PC-3 (cell line): ENCODE measurements at places on chromosomes 12 and 14. TPM values are rescaled to one million over a fixed set of nuclear protein-coding genes. Genes with fewer than 3 reads are reported as not detected.

GRCh38 chr14:78157494-78158437 lies 12.4 kb upstream of the NRXN3 start:
- peak; percentile 24 for DNase-seq

- peak; percentile 18 for DNase-seq
Measured at GRCh38 chr12:114166362-114166761, 200.2 kb upstream of the RBM19 start.

- DNase-seq = no peak
Measured at GRCh38 chr14:59849411-59850130, 21.0 kb downstream of the RTN1 start.

GRCh38 chr12:58764100-58764953 lies 156.0 kb downstream of the LRIG3 start:
- no peak for DNase-seq

DNA sequence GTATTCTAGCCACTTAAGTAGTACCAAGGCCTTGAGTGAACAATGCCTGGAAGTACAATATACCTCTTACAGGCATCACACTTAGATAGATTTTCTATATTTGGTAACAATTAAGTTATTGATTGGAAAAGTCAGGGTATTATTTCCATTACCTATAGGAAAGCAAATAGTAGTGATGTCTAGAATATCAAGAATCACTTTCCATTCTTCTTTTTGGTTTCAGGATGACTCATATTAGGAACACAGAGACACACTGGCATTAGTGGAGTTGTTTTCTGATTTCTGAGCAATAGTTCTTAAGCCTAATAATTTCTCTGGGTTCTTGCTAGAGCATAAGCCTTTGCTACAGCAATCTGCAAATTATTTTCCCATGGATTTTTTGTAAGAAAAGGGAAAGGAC lies 1640.0 kb upstream of the SEL1L start:
- no peak for DNase-seq

GRCh38 chr12:8917751-8918150 lies 3.4 kb downstream of the PHC1 start:
- no peak for DNase-seq

DNA sequence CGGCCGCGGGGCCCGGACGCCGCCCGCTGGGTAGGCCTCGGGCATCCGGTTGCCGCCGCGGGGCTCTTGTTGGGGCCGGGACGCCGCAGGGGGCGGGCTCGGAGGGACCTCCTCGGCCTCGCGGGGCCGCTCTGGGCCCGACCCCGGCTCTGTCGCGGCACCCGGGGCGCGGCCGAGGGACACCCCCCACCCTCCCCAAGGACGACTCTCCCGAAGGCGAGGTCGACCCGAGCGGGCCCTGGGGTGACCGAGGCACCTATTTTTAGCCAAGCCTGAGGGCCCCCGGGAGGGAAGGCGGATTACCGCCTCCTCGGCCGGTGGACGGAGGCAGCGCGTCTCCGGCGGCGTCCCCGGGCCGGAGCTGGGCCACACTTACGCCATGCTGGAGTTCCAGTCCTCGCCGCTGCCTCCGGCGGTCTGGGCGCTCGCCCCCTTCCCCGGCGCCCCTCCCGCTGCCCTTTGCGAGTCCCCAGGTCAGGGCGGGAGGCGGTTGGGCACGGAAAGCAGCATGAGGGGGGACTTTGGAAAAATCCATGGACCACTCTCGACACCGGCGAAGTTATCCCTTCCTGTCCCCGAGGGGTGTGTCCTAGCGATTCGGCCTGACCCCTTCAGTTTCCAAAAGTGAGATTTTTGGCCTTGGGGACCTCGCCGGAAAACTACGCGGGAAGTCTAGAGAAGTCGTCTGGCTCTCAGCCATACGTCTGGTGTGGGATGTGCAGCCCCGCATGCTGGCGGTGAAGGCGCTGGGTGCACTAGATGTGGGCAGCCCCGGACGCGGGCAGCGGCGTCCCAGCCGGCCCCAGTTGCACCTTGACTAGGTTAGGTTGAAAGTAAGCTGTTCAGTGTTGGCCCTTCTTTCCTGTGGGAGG lies 699 bp downstream of the KTN1 start:
- peak; percentile 65 for DNase-seq

- DNase-seq = no peak
Measured at GRCh38 chr14:100214770-100215083, 24.2 kb upstream of the YY1 start.

Gene GPR162
- total RNA-seq = not detected in 2 replicates

- DNase-seq = no peak
Measured at GRCh38 chr12:113128802-113129663, 6.5 kb downstream of the RASAL1 start.

GRCh38 chr12:112482733-112483132 lies 64.0 kb downstream of the PTPN11 start:
- no peak for DNase-seq

DNA sequence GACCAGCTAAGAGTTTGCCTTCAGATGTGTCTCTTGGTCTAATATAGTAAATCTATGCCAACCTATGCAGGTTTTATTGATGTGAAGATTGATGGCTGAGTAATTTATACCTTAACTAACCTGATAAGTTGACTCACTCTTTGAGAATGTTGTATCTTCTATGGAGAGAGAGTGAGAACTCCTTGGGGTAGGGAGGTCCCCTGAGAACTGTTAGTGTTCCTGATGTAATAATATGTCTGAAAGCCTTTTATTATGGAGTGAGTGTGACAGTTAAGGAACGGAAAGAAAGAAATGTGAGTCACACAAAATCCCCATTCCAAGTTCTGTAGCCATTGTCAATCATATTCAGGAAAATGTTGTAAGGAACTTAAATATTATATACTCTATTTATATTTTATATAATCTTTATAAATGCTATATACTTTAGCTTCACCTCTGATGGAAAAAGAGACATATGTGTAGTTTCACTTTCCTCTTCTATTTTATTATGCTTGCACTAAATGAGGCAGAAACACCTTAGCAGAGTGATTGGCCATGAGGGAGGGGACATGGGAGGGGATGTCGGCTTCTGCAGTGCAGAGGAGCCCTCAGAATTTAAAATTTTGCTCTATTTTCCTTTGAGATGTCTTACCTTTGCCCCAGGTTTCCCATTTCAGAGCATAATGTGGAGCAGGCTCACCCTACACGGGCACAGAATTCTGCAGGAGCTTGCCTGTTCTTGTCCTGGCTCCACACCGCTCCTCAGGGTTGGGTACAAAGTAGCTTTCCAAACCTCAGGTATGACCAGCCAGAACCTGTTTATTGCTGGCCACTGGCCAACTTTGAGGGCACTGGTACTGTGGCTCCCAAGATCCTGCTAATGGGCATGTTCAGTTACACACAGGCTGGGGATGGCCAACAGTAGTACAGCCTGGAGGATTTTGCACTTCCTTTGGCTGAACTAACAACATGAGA lies 57.7 kb downstream of the ARF6 start:
- DNase-seq = peak; percentile 96

DNA sequence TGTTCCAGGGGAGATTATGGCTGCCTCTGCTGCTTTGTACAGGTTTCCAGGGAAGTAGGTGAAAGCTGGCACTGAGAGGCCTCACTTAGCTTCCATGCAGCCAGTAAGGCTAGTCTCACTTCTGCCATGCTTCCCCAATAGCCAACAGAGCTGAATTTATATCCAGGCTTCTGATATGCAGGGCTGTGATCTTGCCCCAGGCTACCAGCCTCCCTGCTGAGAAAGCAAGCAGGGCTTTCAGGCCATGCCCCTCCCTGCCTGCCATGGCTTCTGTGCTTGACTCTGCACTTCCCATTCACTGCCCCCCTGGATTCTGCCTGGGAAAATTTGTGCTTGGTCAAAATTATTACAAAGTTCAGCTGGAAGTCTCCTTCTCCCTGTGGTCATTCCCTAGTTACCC lies 302.1 kb upstream of the FBXO33 start:
- DNase-seq = no peak

Gene SCN8A
- 10.7 and 12.7 TPM in 2 replicates for total RNA-seq

GRCh38 chr12:47391566-47391965 lies 311.8 kb upstream of the AMIGO2 start:
- no peak for DNase-seq

Gene SRRM4
- under 0.01 TPM in 1 of 2 replicates, not detected in the other for total RNA-seq

GRCh38 chr12:41188841-41189394 lies 798 bp downstream of the PDZRN4 start:
- no peak for DNase-seq

GRCh38 chr14:89767861-89768268 lies 186.7 kb downstream of the EFCAB11 start:
- DNase-seq = peak; percentile 67

Gene SDSL
- 14.0 and 19.9 TPM in 2 replicates for total RNA-seq

GRCh38 chr14:61560323-61560722 lies 135.0 kb upstream of the HIF1A start:
- DNase-seq = peak; percentile 52

Gene CCDC196
- not detected in 2 replicates for total RNA-seq

GRCh38 chr12:131795690-131796410 lies 32.3 kb upstream of the MMP17 start:
- DNase-seq = no peak

DNA sequence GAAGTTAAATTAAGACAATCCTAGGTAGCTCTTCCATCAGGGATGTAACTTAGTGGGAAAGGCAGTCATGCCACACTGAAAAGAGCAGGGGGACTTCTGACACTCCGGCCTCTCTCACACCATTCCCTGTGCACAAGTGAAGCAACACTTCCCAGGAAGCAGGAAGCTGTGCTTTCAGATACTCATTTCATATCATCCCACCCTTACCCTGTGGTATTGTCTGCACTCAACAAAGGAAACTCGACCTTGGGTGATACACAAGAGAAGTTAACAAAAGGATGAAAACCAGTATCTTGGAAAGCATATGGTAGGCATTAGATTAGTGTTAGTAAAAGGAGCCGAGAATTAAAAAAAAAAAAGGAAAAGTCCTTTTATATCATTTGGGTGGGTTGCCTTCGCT lies 61.3 kb upstream of the MDM1 start:
- no peak for DNase-seq

GRCh38 chr14:32728976-32729375 lies 209.7 kb upstream of the NPAS3 start:
- DNase-seq = no peak

Gene LTBP2
- total RNA-seq = 17.4 and 18.1 TPM in 2 replicates

Gene SLC6A12
- not detected in 2 replicates for total RNA-seq

DNA sequence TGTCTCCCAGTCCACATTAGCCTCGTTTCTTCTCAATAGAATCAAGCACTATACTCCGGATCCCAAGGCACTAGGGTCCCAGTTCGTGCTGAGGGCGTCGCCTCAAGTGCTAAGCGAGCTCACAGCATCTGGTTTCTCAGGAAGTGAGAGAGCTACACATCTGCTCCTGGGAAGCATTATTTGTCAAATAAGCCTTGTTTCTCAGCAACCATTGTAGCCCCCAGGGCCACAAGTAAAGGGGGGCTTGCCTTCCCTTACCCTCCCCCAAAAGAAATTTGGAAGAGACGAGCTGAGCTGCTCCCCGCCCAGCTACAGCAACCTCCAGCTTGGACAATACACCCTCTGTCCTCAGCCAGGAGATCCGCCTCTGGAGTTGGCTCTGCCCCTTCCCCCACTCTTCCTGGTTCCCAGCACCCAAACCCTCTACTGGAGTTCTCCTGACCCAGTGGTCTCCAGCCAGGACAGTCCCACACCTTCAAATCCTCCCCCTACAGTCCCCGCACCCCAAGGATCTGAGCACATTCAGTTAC lies 5.7 kb upstream of the TNS2 start:
- DNase-seq = no peak

DNA sequence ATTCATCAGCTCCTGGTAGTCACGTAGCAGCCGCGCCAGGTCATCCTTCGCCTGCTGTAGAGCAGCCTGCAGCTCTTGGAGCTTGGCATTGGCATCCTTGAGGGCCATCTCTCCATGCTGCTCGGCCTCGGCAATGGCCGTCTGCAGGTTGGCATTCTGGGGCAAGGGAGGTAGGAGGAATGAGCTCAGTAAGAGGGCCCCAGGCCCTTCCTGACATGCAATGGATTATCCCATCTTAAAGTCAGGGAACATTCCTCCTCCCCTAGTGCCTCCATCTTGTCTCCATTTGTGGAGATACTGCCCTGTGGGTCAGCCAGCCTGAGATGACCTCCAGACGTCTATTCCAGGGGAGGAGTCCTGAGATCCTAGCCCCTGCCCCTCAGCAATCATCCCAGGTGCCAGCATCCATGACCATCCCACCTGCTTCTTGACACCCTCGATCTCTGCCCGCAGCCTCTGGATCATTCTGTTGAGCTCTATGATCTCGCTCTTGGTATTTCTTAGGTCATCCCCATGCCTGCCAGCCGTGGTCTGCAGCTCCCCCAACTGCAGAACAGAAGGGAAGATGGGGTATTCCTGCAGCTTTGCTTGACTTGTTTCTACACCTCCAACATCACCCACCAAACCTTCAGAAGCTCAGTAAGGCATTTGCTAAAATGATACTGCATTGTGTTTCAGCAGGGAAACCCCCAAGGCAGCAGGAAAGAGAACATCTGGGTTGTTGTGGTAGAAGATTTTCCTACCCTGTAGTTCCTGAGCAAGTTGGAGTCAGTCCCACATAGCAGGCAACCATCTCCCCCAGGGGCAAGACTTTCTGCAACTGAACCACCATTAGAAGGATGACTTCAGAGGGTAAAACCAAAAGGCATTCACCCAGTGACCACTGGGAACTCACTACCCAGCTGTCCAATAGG lies 4.4 kb downstream of the KRT3 start:
- no peak for DNase-seq

- no peak for DNase-seq
Measured at GRCh38 chr12:120933786-120934185, 29.6 kb upstream of the SPPL3 start.

Gene SIX1
- 16.5 and 18.2 TPM in 2 replicates for total RNA-seq

Gene TMBIM4
- total RNA-seq = 36.3 and 63.2 TPM in 2 replicates

DNA sequence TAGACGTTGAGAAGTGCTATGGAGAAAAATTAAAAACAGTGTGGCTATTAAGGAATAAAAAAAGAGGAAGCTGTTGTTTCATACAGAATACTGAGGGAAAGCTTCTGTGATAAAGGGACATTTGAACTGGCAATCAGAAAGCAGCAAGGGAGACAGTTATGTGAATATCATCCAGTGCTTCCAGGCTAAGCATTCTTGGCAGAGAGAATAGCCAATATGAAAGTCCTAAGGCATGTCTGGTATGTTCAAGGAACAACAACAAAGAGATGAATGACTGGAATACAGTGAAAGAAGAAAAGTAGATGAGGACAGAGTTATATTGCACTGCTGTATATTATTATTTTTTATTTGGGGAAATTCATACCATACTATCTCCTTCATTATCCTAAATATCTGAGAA lies 23.9 kb downstream of the SCAF11 start:
- no peak for DNase-seq

Gene TSHR
- total RNA-seq = not detected in 2 replicates

Gene CD163L1
- total RNA-seq = 0.35 and 0.66 TPM in 2 replicates

Gene RNASE11
- total RNA-seq = not detected in 2 replicates

Gene GMFB
- 45.2 and 85.2 TPM in 2 replicates for total RNA-seq

DNA sequence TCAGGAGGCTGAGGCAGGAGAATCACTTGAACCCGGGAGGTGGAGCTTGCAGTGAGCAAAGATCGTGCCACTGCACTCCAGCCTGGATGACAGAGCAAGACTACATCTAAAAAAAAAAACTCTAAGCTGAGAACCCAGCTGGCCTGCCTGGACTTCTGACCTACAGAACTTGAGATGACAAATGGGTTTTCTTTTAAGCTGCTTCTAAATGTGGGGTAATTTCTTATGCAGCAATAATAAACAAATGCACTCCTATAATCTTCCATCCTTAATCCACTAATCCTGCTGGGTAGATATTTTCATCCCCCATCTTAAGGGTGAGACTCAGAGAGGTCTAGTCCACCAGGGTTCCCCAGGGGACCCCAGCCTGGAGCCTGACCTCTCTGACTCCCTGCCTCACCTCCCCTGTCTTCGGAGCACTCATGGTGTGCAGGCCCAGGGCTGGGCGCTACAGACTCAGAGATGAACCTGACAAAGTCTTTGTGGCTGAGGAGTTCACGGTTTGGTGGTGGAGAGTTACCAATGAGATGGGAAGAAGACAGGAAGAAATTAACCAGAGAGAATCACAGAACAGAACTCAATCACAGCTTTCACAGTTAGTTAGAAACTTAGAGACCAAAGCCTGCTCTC lies 39.7 kb upstream of the BDKRB2 start:
- DNase-seq = no peak
